ENCODE measurements at places on chromosomes 11 and 22.

DNA sequence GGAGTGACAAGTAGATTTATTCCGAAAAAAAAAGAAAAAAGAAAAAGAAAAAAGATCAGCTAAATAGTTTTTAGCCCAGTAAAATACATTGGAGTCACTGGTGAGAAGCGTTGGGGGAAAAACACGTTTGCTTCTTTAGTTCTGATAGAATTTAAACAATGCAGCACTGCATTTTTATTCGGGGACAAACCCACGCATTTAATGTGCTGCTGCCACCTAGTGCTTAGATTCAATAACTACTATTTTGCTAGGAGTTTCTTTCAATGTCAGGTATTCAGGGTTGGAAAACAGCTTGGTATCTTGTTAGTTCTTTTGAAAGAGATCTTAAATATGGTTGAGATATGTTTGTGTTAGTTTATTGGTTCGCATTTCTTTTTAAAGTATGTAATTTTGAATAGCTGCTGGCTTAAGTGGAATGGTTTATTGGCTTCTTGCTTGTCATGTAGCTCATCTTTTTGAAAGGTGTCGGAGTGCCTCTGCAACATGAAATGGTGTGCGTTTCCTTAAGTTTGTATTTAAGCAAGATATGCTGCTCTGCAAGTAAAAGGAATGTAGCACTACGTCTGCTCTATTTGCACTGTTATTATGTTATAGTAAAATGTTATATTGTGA is 41.9 kb downstream of the SVIP start:
- peak; percentile 15 for DNase-seq

- no peak for DNase-seq
These were observed 21.9 kb downstream of the ASCC2 start for GRCh38 chr22:29816128-29816527.

GRCh38 chr11:66287889-66288670 is 863 bp downstream of the YIF1A start:
- no peak for DNase-seq

DNA sequence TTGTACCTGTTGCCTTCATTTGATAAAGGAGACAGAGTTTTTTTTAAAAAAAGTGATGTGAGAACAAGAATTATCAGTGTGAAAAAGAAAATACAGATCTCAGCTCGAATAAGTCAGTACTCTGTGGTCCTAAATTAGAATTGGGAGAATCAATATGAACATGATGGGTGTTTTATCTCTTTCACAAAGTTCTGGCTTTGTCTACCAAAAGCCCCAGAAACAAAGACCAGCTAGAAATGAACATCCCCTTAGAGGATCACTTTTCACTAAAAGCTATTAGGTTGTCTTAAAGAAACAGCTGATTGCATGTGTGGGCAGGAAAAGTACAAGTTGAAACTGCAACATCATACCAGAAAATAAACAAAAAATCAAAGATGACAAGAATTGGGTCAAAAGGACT is 8.4 kb upstream of the ST14 start:
- no peak for DNase-seq
